IMR-90 (cell line): ENCODE measurements at places on chromosomes 12 and 14. TPM values are rescaled to one million over a fixed set of nuclear protein-coding genes. Genes with fewer than 3 reads are reported as not detected.

Gene TMEM233
- not detected in 2 replicates for total RNA-seq

Gene SETD1B
- 0.83 and 0.90 TPM in 2 replicates for total RNA-seq

Gene SLC35F4
- not detected in 2 replicates for total RNA-seq

Gene RNASE7
- total RNA-seq: not detected in 2 replicates

Gene DYNLL1
- 696 and 709 TPM in 2 replicates for total RNA-seq

Gene KITLG
- 87.5 and 117 TPM in 2 replicates for total RNA-seq

Gene STAC3
- total RNA-seq: under 0.01 and 0.18 TPM in 2 replicates

Gene PIWIL1
- total RNA-seq: not detected in 2 replicates

Gene GALNT9
- under 0.01 TPM in 1 of 2 replicates, not detected in the other for total RNA-seq

Gene LAG3
- not detected in 2 replicates for total RNA-seq

Gene RAD9B
- total RNA-seq: 0.18 and 0.56 TPM in 2 replicates

Gene CRIP1
- not detected in 2 replicates for total RNA-seq

Gene ST8SIA1
- total RNA-seq: 0.28 TPM in 1 of 2 replicates, not detected in the other

Gene PUS1
- 11.4 and 14.0 TPM in 2 replicates for total RNA-seq

Gene PZP
- total RNA-seq: not detected in 2 replicates

Gene ASPG
- total RNA-seq: not detected in 2 replicates
